Omental fat pad (tissue), 4 donors: ENCODE measurements at places on chromosomes 2 and 18. TPM values are rescaled to one million over a fixed set of nuclear protein-coding genes. Genes with fewer than 3 reads are reported as not detected.

GRCh38 chr2:21441442-21441841 lies 317.7 kb downstream of the TDRD15 start:
- no peak for DNase-seq

DNA sequence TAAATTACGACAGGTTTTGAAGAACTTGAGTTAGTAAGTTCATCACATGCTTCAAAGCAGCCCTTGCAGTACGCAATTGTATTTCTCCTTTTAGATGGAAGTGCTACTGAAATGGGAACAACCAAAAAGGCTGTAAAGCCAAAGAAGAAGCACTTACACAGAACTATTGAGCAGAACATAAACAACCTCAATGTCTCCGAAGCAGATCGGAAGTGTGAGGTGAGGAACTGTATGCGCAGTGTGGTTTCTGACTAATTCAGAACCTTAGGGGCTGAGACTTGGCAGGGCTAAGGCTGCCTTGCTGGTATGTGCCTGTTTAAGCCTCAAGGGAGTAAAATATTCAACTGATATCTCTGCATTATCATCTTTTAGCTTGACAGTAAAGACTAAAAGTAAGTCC lies 8.4 kb downstream of the NCAPH start:
- no peak for DNase-seq

GRCh38 chr2:221330436-221330835 lies 241.7 kb downstream of the EPHA4 start:
- no peak for DNase-seq

DNA sequence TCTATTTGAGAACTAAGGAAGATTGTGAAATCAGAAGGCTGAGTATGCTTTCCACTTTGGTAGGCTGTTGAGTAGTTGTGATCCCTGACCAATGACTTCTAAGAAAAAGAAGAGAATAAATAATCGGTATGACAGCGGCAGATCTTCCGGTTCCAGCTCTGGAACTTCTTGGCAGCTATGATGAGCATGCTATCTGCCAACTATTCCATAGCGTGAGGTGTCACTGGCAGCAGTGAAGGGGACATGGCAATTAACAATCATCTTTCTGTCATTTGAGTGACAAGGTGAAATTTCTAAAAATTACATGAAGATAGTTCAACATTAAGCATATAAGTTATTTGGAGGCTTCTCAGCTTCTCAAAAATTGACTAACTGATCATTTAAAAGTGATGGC lies 140.1 kb upstream of the NETO1 start:
- DNase-seq = no peak

- DNase-seq = no peak
Observed at GRCh38 chr2:17879137-17879912, 858 bp downstream of the KCNS3 start.

DNA sequence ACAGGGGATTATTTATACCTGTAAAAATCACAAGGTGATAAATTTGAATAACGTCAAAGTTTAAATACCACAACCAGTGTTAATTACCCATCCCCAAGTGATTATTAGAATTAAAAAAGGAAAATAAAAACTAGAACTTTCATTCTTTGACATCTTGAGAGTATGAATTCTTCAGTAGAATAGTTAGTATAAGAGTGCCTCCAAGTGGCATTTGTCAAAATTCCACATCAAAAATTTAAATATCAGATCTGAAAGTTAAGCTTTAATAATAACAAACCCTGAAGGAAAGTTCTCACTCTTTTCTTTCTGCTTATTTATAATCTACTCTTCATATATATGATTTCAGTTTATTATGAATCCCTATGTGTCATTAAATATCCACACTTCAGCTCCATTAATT lies 273.7 kb upstream of the KYNU start:
- no peak for DNase-seq

- DNase-seq = no peak
Observed at GRCh38 chr18:31819106-31819924, 58.6 kb upstream of the SLC25A52 start.

IL36G gene
- total RNA-seq = not detected

INPP5D gene
- 30.5 TPM for total RNA-seq

CHST9 gene
- not detected for total RNA-seq

SDC1 gene
- total RNA-seq = 2.0 TPM
